ENCODE measurements at places on chromosomes 4 and X.
A peak's percentile ranks its signal among the peaks of the same experiment; 100 is the strongest.

- no peak for DNase-seq
Measured at GRCh38 chr4:34619531-34620162, 1624.7 kb downstream of the ARAP2 start.

GRCh38 chr4:53507671-53508286, 83.5 kb downstream of the LNX1 start:
- no peak for DNase-seq

- no peak for DNase-seq
Measured at GRCh38 chrX:119072744-119073143, at the start of gene CT47C1. CT47C1 (plus strand) TSS chrX:119072993; CDS start chrX:119073226, 233 bp downstream.

DNA sequence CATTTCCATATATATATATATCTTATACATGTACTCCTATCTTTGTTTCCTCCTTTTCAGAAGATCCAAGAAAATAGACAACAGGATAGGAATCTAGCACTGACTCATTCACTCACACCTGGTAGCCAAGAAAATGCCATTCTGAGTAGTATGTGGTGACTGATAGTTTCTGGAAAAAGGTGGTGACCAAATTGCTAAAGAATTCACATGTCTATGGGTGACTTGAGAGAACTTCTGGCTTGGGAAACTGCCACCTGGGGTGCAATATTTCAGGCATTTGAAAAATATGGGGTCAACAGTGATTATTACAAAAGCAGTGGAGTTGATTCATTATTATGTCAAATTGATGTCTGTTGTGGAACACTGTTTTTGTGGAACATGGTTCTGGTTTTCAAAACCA, 605.1 kb downstream of the PCDH18 start:
- no peak for DNase-seq

- no peak for DNase-seq
Measured at GRCh38 chr4:141229408-141230101, 8.9 kb downstream of the ZNF330 start.

DNA sequence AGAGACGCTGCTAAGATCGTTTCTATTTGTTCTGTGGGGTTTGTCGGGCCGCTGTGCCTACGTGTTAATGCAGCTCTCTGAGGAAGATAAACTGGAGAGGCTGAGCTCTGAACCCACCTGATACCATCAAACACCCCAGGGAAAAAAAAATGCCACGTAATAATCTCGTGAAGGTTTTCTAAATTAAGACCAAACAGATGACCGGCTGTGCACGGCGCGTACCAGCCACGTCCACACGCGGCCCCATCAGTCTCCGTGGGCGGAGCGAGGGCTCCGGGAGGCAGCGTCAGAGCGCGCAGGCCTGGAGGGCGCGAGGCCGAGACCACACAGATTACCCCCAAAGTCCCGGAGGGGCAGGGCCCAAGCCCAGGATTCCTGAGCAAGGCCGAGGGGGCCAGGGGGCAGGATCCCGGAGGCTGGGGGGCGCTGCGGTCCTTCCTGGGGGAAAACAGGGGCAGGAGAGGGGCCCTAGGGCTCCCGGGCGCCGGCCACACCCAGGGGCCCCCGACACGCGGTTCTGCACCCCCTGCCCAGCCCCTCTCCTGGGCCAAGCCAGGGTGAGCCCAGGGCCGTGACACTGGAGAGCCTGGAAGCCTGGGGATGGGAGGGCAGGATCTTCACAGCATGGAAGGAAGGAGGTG, 91.9 kb downstream of the FAM53A start:
- no peak for DNase-seq

GRCh38 chr4:57136281-57136680, 26.1 kb upstream of the IGFBP7 start:
- DNase-seq, result no peak

DNA sequence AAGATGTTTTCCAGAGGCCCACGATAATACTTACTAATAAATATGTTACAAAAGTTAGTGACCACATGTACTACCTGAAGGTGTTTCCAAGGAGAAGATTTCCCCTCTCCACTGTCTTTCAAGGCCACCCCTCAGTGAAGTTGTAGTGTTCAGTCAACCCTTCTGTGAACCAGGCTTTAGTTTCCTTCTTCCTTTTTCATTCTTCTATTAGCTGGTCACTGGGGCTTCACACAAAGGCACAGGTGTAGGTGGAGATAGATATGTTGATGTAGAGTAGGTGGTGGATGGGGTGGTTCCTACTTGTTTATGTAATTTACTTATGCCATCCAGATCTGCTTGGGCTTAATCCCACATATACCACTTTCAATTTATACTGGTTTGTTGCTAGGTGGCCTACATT, 43.3 kb upstream of the ADAM29 start:
- DNase-seq, result no peak

DNA sequence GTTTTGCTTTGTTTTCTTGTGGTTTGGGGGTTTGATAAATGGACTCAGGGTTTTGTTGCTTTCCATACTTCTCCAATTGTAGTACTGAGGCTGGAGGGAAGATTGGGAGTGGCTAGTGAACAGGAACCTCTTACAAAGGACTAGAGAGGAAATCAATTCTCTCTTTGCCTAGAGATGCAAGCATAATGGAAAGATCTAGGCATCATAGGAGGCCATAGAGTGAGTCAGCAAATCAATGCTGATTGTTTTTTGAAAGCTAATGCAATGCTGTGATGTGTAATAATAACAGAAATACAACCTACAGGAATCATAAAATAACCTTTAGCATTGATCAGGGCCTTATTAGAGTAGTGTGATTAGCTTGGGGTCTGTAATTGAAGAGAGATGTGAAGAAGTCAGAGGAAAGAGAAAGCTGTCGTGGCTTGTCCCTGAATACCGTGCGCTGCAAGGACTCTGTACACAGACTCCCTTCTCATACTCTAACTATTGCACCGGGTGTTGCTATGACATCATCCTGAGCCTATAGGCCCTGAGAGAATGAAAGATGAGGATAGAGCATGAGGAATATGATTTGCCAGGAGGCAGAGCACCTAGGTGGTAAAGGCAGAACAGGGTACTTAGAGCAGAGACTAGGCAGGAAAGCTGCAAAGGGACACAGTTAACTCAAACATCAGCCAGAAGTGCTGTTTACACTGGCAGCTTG, 29.3 kb upstream of the GPR101 start:
- DNase-seq, result no peak

DNA sequence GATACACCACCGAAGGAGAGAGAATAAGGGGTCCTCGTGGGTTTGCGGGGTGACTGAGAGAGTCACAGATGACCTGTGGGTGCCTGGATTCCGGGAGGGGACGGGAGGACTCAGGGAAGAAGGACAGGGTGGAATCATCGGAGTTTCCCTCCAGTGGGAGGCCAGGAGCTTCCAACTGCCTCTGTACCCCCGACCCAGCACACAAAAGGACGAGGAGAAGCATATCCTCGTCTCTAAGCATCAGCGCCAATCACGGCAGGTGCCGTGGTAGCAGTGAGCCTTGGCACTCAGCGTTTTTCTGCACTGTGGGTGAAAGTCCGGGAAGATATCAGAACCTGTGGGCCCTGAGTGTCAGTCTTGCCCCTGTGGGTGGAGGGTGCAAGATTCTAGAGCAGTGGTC, 62.0 kb downstream of the ASMT start:
- DNase-seq, result no peak

- DNase-seq, result no peak
Measured at GRCh38 chr4:3781997-3782930, 16.1 kb downstream of the ADRA2C start.

- no peak for DNase-seq
Measured at GRCh38 chr4:42703813-42704212, 46.9 kb upstream of the ATP8A1 start.

- DNase-seq, result no peak
Measured at GRCh38 chr4:1265351-1265750, 16.4 kb upstream of the CTBP1 start.

DNA sequence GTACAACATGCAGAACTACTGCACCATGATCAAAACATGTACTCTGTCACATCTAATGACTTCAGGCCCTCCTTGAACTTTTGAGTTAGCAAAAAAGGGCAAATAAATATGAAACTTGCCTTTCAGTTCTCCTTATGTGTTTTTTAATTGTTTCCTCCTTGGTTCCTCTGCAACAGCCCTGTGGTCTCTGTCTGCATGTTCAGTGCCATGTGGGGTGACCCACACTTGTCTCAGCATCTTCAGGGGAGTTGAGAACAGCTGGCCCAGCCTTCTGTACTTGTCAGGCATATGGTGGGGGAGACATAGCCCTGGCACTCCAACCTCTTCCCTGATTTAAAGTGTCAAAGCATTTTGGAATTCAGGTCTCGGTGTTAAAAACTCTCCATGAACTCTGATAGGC, 188.0 kb upstream of the PGRMC2 start:
- DNase-seq, result no peak

- peak; percentile 35 for DNase-seq
Measured at GRCh38 chr4:3201718-3202702, 46.9 kb upstream of the MSANTD1 start.

GRCh38 chr4:40831146-40831907, 81.6 kb downstream of the NSUN7 start:
- no peak for DNase-seq

- DNase-seq, result no peak
Measured at GRCh38 chrX:147900349-147900748, 11.4 kb upstream of the FMR1 start.

DNA sequence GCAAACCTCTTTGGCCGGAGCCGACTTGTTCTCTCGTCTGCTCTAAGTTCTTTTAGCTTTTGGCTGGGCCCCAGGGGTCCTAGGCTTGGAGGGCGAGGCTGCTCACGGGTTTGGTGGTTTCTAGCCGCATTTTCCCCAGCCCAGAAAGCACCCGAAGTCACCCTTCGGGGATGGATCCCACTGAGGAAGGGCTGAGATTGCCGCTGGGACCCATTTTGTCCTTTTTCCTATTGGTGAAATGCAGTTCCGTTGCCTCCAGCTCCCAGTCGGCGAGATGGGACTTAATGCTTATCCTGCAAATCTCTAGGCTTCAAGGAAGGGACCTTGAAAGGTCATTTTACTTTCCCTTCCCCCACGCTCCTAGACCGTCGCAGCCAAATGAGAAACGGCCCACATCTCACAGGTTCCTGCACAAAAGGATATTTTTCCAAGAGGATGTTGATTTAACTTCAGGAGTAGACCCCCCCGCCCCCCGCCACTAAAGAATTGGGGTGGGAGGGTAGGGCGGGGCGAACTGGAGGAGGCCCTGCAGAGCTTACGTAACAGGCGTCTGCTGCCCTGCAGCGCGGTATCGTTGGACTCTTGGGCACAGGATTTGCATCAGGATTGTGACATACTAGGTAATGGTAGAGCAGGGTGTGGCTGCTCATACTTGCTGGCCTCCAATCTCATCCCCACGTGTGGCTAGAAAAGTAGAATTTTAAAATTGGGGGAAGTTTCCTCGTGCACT, 564 bp downstream of the PGK1 start:
- peak; percentile 58 for DNase-seq

- DNase-seq, result no peak
Measured at GRCh38 chr4:147192679-147193078, 247.0 kb upstream of the TTC29 start.

DNA sequence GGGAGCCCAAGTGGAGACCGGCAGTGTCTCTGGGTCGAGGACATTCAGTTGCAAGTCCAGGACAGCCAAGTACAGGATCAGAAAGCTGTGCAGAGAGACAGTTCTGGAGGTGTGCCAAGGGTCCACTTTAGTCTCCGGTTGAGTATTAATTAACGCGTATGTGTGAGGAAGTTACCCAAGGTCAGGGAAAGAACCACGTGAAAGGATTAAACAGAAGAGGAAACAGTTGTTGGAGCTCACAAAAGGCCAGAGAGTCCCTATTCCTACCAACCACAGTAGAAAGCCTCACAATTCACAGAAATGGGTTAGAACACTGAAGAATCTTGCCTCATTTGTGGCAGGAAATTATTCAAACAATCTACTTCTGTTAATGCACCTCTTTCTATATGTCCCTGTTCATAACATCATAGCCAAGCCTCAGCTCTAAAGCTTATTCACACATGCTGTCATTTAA, 17.9 kb upstream of the NSUN7 start:
- DNase-seq, result peak; percentile 26

DNA sequence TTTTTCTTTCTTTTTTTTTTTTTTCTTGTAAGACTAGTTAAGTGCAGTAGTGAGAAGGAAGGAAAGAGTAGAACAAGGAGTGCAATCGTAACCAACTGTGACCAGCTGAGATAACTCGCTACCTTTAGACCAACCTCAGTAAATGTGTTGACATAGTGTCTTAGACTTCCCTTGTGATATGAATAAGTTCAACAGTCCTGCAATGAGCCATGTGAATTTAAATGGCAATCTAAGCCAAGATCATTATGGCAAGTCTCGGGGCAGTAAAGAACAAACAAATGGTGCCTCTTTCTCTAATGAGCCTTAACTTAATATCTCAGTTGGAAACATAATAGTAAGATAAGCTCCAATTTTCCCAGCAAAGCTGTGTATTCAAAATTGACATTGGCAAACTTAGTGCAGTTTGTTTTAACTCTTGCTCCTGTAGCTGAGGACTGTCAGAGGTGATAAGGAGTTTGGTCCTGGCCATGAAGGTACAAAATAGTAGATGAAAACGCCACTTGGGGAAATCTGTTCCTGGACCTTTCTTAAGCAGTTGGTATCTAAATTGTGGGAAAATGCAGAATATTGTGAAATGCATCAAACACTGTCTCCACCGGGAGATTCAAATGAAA, 13.8 kb upstream of the RELL1 start:
- no peak for DNase-seq

GRCh38 chrX:133947996-133948395, 37.4 kb downstream of the GPC3 start:
- no peak for DNase-seq

DNA sequence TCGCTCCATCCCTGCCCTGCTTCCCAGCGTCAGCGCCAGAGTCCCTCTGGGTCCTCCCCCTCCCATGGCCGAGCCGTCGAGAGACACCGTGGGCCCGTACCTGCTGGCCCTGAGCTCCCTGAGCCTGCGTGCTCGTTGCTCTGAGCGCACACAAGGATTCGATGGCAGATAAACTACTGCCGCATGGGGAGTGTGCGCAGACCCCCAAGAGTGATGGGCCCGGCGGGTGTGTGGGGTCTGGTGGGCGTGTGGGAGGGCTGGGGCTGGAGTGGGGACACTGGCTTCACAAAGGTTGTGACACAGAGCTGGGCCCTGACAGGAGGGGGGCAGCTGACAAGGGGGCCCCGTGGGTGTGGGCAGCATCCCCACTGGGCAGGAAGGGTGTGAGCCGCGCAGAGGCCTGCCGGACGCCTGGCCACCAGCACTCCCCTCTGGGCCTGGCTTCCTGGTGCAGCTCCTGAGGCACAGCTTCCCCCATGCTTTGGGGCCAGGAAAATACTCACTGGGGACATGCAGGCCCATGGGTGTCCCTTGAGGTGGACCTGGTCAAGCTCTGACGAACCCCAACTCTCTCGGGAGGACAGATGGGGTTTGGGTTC, 4.8 kb upstream of the RGS12 start:
- no peak for DNase-seq

DNA sequence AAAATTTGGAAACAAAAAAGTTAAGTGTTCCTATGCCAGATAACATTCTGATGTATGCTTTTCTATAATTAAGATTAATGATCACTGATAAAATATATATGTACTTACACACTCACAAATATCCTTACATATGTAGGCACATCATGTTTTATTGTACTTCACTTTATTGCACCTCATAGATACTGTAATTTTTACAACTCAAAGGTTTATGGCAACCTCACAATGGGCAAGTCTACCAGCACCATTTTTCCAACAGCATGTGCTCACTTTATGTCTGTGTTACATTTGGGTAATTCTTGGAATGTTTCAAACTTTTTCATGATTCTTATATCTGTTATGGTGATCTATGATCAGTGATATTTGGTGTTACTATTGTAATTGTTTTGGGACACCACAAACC, 57.8 kb upstream of the GPRIN3 start:
- DNase-seq, result no peak

- no peak for DNase-seq
Measured at GRCh38 chr4:127145006-127145540, 487.7 kb upstream of the INTU start.
